Stimulated activated CD4-positive, alpha-beta T cell treated with anti-CD3 and anti-CD28 coated beads, TNF-alpha, amount 100 ng/mL, for 24 hours (primary cell): ENCODE measurements at places on chromosomes 5 and 9.

- no peak for DNase-seq
Observed at GRCh38 chr9:132011309-132011708, 68.4 kb downstream of the MED27 start.

GRCh38 chr9:6708732-6709131, 49.0 kb upstream of the KDM4C start:
- no peak for DNase-seq

- DNase-seq: peak; percentile 33
Observed at GRCh38 chr9:94623253-94623652, 16.1 kb downstream of the FBP1 start.

DNA sequence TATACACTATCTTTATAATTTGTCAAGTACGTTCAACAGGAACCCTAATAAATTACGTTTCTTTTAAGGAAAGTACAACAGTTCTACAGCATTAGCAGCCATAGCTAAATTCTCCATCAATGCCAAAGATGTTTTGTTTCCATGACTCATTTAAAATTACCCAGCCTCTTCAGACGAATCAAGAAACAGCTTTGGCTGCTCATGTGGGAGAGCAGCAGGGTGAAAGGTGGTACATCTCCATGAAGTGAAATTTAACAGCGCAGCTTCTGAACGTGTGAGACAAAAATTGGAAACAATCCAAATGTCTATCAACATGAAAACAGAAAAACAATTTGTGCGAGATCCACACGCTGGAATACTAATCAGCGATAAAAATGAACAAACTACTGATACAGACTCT, 327.3 kb upstream of the CDH6 start:
- no peak for DNase-seq

DNA sequence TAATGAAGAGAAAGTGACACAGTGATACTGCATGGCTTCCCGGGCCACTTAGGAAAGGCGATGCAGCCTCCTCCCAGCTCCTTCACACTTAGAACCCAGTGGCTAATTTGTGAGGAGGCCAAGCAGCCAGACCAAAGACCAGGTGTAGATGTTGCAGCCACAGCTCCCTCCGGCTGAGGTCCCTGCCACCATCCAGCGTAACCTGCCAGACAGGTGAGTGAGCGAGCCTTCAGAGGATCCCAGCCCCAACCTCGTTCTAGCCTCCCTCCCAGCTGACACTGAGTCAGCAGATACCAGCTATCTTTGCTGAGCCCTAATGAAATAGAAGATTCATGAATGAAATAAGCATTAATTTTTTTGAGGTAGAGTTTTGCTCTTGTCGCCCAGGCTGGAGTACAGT, 59.7 kb downstream of the COL23A1 start:
- DNase-seq: no peak

DNA sequence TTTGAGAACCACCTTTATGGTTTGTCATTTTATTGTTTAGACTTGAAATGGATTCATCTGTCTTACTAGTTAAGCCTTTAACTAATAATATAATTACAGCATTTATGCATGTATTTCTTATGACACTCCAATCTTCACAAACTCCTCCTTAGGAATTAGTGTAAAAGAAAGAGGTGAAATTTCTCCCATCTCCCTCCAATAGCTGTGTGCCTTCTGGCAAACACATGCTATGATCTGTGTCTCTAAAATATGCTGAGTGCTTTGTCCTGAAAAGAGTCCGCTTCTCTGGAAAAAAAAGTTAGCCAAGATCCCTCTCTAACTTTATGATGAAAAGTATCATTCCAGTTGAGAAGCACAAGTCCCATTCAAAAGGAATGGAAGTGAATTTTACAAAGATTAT, 13.9 kb upstream of the TENT4A start:
- no peak for DNase-seq

- DNase-seq: no peak
Observed at GRCh38 chr9:92289708-92290390, 3.6 kb downstream of the IARS1 start.
